Activated naive CD4-positive, alpha-beta T cell (primary cell): ENCODE measurements at places on chromosomes 11 and 22.

DNA sequence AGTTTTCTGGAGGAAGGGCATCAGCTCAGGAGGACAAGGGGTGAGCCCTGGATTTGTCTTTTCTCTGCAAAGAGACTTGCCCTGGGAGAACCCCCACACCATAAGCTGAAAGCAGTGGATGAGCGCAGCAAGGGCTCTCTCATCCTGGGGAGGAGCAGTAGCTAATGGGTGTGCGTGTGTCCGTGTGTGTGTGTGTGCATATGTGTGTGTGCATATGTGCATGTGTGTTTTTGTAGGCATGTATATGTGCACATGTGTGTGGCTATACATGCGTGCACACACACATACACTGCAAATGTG is 45.3 kb downstream of the SMIM38 start:
- DNase-seq = no peak

DNA sequence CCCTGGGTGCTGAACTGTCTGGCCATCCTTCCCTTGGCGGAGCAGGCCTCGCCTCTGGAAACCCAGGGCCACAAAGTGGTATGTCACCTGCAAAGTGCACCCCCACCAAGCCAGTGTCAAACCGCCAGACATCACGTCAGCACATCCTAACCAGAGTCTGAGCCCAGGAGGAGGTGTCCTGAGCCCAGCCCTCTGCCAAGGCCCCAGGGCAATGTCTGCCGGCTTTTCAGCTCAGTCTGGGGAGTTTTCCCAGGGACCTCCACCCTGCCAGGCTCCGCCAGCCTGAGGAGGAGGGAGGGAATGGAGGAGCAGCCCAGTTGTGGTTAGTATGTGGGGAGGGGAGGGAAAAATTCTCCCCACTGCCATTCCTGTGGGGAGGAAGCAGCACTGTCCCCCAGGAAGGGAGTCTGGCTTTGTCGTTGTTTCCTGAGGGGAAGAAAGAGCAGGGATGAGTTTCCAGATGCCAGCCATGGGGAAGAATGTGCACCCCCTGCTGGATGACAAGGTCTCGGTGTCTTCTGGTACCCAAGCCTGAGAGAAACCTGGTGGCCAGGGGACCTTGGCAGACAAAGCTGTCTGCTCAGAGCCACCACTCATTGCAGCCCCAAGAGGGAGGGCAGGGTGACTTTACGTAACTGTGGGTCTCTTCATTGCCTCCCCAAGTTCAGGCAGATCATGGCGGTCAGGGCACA is 81.4 kb upstream of the CD82 start:
- no peak for DNase-seq

DNA sequence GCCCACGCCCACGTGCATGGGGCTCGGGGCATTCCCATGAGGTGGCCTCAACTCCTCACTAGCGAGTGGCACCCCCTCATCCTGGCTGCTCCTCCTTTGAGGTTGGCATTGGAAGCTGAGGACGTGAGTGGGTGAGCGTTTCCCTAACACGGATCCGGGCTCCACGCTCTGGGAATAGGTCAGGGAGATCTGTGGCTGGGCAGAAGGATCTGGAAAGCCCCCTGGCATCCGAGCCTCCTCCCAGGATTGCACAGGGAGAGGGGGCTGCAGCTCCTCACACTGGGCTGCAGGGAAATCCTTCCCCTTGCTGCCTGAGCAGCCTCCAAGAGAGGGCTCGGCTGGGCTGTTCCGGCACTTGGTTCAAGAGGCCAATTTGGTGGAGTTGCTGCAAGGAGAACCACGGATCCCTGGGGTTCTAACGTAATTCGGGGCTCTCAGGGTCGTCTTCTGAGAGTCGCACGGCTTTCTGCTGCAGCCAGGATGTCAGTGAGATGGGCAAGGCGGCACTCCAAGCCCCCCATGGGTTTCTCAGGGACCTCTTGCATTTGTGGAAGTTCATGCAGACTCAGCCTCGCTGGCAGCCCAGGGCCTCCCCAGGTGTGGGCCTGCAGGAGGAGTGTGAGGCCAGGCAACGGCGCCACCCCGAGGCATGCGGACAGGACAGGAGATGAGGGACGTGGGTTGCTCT is 1119.0 kb downstream of the BRD1 start:
- no peak for DNase-seq

GRCh38 chr11:62398011-62398994 is 20.5 kb upstream of the SCGB1A1 start:
- no peak for DNase-seq

DNA sequence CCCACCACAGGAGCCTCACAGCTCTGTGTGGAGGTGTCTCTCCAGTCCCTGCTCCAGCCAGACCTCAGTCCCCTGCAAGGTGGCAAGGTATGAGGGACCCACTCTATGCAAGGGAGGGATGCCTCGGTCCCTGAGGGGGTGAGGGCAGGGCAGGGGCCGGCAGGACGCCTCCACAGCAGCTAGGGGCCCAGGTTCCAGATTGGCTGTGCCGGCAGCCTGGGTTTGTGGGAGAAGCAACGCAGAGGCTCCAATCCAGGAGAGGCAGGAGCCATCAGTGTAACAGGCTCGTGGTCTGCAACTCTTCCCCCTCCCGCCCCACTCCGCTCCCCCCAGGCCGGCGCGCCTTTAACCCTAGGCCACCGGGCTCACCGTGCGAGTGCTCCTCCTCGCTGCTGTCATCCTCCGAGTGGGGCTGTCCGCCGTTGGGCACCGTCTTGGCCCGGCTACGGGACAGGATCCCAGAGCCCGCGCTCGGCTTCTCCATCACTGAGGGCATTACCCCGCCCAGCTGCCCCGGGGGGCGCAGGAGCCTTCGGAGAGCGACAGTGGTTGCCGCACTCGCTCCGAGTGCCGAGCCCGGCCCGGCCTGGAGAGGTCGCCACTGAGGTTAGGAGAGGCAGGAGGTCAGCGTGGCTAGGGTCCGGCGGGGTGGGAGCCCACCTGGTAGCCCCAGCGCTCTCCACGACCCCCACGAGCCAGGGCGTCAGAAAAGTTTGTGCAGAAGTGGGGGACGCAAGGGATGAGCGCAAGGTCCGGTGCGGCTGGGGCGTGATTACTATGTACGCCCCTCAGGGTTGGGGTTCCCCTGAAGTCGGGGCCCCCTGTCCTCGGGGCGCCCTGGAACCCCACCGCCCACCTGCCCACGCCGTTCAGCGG is 765 bp downstream of the RCOR2 start:
- DNase-seq = no peak

DNA sequence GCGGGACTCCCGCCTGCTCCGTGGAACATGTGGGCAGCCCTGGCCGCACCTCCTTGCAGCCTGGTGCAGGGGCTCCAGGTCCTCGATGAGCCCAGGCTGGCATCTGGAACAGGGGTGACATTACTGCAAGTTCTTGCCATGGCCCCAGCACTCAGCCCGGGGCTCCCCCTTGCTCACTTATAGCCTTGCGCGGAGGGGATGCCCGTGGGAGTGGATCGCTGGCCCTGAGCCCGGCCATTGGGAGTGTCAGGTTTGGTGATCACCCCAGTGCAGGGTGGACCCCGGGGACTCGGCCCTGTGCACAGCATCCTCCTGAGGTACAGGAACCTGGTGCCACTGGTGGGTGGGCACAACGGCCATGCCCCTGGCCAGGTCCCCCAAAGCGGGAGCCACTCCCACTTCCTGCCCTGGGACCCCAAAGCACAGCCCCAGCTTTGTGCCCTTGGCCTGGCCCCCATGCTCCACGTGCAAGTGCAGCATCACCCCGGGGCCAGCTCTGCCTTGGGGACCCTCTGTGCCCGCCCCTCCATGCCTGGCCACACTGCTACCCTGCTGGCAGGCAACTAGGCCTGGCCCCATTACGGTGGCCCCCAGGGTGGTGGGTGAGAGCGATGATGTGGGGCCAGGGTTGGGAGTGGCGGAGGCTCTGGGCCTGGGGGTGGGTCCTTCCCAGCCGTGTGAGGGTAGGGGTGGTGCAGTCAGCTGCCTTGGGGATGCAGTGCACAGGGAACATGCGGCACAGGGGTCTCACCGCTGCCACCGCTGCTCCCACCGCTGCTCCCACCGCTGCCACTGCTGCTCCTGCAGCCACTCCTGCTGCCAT is 439.8 kb downstream of the TBC1D22A start:
- no peak for DNase-seq

- DNase-seq = no peak
Observed at GRCh38 chr11:44992181-44992582, 41.5 kb upstream of the TP53I11 start.

DNA sequence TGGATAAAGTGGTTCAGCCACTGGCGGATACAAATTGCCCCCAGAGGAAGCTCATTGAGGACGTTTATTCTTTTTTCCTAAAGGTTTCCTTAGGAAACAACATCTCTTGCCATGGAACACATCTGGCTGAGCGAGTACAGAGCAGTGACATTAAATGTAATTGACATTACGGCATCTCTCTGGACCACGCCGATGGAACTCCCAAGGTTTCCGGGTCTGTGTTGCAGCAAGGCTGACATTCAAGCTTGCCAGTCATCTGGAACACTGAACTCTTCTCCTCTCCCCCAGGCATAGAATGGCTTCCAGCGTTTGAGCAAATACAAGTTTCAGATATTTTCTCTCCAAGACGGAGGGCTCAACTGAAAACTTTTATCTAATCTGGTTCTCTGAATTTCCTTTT is 42.1 kb downstream of the CLMP start:
- no peak for DNase-seq

- DNase-seq = no peak
Observed at GRCh38 chr11:86807360-86807759, 7.0 kb downstream of the PRSS23 start.

DNA sequence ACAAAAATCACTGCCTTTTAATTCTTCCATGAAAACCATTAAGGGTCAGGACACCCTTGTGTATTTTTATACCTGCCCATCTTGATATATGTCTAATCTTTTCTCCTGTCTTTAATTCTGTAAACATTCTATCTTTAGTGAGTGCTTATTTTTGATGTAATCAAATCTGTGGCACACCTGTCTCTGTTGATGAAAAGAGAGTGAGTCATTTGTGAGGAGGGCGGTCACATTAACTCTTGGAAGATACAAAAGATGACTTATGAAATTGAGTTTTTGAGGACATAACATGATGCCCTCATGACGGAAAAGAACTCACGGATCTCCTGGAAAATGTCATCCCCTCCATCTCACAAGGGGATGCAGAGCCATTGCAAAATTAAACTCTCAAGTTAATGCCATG is 206.5 kb upstream of the PGR start:
- DNase-seq = no peak

DNA sequence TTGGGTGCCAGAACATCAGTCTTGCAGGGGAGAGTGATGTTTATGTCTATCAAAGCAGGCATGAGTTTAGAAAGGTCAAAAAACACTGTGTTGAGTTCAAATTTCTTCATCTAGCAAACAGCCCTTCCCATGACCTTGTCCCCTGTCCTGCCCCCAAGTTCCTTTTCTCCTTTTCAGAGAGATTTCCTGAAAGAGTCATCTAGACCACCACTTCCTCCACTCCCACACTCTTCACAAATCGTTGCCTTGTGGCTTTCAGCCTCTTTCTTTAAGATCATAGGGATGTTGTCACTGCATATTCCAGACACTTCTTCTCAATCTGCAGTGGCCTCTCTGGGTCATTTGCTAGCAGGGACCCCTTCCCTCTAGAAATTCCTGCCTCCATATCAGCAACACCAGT is 290.5 kb downstream of the TENM4 start:
- no peak for DNase-seq

- DNase-seq = no peak
Observed at GRCh38 chr11:104547996-104548661, 350.1 kb downstream of the CASP12 start.

DNA sequence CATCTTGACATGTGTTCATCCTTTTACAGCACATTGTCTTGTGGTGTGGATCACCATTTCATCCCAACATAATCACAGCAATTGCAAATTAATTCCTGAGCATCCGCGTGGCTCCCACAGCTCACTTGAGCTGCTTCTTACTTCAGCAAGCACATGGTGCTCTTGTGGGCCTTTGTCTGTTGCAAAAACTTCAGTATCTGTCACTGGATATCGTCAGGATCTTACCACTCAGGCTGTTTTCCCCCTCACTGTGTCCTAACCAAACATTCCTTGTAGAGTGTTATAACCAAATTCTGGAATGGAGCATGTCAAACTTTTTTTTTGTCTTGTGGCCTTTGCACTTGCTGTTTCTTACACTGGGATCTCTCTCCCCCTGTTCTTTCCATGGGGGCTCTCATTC is 683.1 kb upstream of the ARHGAP42 start:
- DNase-seq = no peak

DNA sequence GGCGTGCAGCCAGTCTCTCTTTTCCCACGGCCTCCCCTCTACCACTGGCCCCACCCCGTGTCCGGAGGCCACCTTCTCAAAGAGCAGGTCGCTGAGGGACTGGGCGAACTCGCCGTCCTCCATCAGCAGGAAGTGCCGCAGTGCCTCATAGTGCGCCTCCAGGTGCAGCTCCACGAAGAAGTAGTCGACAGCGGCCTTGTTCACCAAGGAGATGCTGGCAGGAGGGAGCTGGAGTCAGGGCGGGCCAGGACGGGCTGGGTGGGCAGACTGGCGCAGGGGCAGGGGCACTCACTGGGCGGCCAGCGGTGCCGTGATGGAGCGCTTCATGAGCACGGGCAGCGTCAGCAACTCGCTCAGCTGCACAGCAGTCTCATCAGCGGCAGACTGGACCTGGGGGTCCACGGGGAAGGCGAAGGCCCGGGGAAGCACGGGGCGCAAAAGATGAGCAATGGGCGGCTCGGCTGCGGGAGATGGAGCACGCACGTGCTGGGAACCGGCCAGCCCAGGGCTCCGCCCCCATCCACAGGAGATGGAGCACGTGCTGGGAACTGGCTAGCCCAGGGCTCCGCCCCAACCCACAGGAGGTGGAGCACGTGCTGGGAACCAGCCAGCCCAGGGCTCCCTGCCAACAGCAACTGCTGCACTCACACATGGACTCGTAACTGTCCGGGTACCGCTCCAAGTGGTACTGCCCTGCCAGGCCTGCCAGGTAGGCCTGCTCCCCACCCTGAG is 18.4 kb downstream of the SELENOO start:
- no peak for DNase-seq

GRCh38 chr22:27253108-27253902 is 548.3 kb downstream of the MN1 start:
- no peak for DNase-seq

- no peak for DNase-seq
Observed at GRCh38 chr11:1912289-1912878, 7.1 kb upstream of the TNNT3 start.

GRCh38 chr11:128667873-128668272 is 26.0 kb upstream of the FLI1 start:
- DNase-seq = no peak
